ENCODE measurements at places on chromosomes 11 and 22.
A peak's percentile ranks its signal among the peaks of the same experiment; 100 is the strongest.

DNA sequence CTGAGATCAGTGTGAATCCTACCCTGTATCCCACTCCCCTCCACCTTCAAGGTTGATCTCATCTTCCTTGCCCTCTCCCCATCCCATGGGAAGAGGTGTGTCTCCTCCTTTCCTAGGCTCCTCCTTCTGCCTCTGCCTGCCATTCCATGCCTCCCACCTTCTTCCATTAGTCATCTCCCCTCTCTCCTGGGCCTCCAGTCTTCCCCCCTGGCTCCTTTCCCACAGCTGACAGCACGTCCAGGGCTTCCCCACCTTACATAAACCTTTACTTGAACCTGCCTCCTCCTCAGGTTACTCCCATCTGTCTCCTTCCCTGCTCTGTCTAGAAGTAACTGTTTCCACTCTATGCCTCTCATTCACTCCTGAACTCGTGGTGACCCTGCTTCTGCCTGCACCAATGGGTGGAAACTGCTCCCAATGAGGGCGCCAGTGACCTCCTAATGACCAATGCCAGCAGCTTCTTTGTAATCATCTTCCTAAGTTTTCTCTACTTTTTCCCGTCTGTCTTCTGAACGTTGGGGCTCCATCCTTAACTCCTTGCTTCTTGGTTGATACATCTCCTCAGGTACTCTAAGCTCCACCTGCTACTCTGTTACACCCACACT is 266.9 kb upstream of the NARS2 start:
- DNase-seq: peak; percentile 22

DNA sequence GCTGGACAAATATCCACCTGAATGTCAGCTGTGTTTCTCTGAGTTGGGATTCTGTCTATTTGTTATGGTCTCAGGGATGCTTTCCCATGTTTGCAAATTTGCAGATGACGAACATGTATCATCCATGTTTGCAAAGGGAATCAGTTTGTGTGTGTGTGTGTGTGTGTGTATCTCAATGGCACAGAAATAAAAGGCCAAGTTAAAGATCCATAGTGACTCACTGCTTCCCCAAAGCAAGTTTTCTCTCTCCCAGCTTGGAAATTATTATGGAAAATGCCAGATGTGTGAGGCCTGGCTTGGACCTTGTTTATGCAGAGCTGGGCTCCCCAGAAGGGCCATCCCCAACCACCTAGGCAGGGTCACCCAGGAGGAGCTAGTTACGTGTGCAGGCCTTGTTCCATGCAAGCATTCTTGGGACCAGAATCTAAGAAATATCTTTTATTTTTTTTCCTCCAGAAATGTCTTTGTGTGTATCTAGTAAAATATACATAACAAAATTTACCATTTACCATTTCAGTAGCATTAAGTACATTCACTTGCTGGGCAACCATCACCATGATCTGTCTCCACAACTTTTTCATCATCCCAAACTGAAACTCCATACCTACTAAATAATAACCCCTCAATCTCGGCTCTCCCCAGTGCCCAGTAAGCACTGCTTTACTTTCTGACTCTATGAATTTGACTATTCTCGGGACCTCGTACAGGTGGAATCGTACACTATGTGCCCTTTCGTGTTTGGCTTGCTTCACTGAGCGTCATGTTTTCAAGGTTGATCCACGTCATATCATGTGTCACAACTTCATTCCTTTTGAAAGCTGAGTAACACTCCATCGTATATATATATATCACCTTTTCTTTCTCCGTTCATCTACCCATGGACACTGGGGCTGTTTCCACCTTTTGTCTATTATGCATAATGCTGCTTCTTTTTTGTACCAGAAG is 56.6 kb upstream of the WNT7B start:
- no peak for DNase-seq

GRCh38 chr22:45743687-45744086 is 72.1 kb downstream of the ATXN10 start:
- no peak for DNase-seq

- no peak for DNase-seq
Measured at GRCh38 chr11:134237557-134237922, 13.1 kb downstream of the VPS26B start.

DNA sequence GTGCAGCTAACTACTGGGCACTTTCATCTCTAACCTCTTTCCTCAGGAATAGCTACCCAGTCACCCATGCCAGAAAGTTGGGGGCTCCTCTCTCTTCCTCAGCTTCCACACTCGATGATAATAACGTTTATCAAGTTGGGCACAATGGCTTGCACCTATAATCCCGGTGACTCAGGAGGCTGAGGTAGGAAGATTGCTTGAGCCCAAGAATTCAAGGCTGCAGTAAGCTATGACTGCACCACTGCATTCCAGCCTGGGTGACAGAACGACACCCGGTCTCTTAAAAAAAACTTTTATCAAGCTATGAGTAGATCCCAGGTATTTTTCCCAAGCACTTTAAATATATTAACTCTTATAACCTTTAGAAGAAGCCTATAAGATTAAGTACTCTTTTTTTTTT is 2.0 kb downstream of the SF3A1 start:
- DNase-seq: no peak

- no peak for DNase-seq
Measured at GRCh38 chr11:79237091-79237490, 203.7 kb downstream of the TENM4 start.

- DNase-seq: no peak
Measured at GRCh38 chr11:14544611-14545010, 24.4 kb upstream of the PSMA1 start.

DNA sequence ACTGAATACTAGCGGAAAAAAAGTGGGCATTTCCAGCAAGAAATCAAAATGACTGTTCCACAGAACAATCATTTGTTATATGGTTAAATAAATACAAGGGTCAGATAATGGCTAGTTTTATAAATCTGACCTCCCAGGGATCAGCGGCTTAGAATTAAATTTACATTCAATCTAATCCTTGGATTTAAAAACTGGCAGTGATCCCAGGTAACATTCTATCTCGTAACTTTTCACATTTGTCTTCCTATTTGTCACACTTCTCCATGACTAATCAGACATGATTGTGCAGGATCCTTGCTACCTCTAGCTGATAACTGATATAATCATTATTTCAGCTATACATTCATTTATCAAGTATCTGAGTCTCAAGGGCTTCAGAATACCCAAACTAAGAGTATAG is 2.9 kb upstream of the MMP3 start:
- no peak for DNase-seq

GRCh38 chr22:18096823-18097222 is 13.8 kb upstream of the TUBA8 start:
- no peak for DNase-seq

- DNase-seq: no peak
Measured at GRCh38 chr11:69828276-69828970, 9.2 kb upstream of the FGF3 start.

- DNase-seq: no peak
Measured at GRCh38 chr22:23240639-23241389, 60.5 kb downstream of the BCR start.

DNA sequence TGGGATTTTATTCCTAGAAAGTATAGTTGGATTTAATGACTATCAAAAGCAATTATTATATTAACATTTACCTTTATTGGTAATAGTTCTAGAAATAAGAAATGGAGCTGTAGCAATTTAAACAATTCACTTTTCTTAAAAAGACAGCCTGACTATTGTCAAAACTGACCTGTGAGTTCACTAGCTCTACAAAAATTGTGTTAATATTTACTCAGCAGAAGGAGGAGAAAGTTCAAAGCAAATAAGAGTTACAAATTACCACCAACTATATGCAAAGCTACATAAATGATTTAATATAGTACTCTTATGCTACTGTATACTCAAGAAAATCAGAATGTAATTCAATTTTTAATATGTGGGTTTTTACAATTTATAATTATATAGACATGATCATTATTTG is 310.0 kb downstream of the DCDC1 start:
- no peak for DNase-seq

- DNase-seq: no peak
Measured at GRCh38 chr22:26589367-26589844, 526 bp downstream of the TPST2 start.

DNA sequence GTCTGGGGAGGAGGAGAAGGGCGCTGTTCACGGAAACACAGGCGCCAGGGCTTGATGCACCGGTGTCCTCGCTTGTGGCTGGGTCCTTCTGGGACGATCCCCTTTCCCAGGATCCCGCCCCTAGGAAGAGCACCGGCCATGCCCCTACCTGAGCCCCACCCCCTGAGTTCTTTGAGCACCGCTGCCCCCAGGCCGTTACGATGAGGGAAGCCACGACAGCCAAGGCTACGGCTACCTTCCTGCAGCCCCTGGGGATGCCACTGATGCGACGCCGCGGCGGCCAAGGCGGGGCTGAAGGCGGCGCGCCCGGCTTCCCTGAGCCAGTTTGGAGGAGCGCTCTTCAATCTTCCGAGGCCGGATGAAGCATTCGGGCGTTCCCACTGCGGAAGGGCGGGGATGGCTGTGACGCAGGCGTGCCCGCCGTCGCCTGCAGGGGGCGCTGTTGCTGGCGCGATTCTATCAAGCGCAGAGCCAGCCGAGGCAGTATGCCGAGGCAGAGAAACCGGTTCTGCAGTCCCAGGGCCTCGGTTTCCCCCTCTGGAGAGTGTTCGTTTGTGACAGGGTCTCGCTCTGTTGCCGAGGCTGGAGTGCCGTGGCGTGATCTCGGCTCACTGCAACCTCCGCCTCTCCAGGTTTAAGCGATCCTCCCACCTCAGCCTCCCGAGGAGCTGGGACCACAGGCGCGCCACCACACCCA is 9.7 kb upstream of the NEFH start:
- no peak for DNase-seq

DNA sequence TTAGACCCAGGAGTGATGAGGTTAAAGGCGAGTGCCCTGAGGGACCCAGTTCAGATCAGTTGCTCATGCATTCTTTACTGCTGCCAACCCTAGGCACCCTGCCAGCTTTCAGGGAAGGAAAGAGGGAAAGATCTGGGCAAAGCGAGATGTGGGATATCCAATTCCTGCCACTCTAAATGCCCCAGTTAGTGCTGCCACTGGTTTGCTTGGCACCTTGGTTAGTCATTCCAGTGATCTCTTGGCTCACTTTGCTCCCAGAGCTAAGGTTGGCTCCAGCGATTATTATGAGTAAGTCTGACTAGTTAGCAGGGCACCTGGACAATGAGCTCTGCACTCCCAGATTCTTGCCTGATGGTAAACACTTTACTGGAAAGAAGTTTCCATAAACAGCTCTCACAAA is 85.0 kb downstream of the INSC start:
- DNase-seq: no peak

- DNase-seq: no peak
Measured at GRCh38 chr22:23626286-23626975, 5.7 kb downstream of the DRICH1 start.

- DNase-seq: no peak
Measured at GRCh38 chr11:110524238-110524637, 94.5 kb downstream of the FDX1 start.

DNA sequence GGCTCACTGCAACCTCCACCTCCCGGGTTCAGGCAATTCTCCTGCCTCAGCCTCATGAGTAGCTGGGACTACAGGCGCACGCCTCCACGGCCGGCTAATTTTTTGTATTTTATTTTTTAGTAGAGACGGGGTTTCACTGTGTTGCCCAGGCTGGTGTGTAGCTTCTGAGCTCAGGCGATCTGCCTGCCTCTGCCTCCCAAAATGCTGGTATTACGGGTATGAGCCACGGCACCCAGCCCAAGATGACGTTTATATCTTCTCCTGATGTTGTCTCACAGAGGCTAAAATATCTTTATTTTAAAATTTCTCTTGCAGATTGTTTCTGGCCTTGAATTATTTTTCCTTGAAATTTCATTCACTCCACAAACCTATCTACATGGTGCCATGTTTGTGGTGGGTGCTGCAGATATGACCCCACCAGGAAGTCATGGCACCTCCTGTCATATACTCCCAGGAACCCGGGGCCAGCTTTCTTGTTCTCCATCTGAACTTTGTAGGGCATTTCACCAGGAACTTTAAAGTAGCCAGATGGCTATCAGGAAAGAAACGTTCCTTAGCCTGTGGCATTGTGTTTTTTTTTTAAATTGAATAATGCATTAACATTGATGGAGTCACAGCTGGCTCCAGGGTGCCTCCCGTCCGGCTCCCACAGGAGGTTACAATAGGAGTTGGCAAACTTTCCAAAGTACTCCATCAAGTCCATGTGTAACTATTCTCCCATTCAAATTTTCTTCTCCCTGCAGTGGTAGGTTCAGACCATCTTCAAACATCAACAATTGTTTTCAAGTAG is 42.0 kb upstream of the LIPT2 start:
- DNase-seq: no peak

DNA sequence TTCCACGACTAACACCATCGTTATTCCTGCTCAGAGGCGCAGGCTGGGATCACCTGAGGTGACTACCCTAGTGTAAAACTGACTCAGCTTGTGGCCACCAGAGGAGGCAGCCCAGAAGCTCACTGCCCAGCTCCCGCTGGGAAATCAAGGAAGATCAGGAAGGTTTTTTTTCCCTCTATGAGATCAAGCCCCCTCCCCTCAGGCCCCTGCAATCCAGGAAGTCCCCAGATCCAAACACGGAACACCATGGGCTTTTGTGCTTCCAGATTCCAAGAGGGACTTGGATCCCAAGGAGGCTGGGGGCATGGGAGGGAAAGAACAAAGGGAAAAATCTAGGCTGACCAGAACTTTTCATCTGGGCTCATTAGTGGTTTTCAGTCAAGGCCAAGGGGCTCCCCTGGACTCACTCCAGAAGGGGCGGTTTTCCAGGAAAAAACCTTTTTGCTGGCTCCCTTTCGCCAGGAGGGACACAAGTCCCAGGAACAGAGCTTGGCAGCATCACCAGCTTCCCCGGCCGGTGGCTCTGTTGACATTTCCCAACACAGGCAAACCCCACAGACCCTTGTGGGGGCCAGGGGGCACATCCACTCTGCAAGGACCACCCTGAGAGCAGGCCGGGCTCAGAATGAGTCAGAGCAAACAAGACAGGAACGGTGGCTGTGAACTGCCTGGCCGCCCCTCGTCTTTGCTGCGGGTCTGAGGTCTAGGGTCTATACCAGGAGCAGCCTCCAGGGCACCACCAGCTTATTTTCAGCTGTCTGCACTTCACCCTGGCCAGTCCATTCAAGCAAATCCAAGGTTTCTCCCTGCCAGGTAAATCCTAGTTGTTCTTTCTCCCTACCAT is 36.8 kb downstream of the MYH9 start:
- no peak for DNase-seq

- no peak for DNase-seq
Measured at GRCh38 chr22:39942439-39943230, 17.6 kb upstream of the TMA7B start.

DNA sequence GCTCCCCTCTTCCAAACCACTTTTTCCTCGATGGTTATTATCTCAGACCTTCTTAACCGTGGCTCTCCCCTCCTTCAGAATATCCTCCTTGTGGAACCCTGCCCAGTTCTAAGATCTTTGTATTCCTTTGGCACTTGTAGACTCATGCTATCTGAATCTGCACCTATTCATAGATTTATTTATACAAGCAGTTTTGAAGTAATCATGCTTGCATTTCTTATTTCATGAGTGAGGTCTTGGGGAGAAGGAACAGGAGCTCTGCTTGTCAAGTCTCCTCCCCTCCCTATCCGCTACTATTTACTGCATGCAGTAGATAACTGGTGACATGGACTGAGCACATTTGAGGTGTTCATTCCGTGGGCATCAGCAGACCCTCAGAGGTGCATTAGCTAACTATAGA is 5.4 kb upstream of the MADD start:
- DNase-seq: no peak

GRCh38 chr11:119266517-119267255 is 50.2 kb downstream of the MCAM start:
- DNase-seq: no peak
